Hematopoietic multipotent progenitor cell (in vitro differentiated cells): ENCODE measurements at places on chromosomes 12 and 14. TPM values are rescaled to one million over a fixed set of nuclear protein-coding genes. Genes with fewer than 3 reads are reported as not detected.
A peak's percentile ranks its signal among the peaks of the same experiment; 100 is the strongest.

DNA sequence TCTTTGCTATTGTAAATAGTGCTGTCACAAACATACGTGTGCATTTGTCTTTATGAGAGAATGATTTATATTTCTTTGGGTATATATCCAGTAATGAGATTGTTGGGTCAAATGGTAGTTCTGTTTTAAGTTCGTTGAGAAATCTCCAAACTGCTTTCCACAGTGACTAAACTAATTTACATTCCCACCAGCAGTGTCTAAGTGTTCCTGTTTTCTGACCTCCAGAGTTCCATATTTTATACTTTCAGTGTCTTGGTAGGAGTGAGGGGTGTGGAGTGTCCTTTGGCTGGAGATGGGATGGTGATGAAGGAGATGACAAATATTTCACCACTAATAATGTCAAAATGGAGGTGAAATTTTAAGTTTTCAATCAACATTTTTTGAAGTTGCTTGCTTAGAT, 86.4 kb downstream of the DACT1 start:
- DNase-seq: no peak

GRCh38 chr14:22577334-22577908, 11.6 kb downstream of the DAD1 start:
- no peak for DNase-seq

GRCh38 chr12:85568395-85569103, 267.7 kb downstream of the RASSF9 start:
- DNase-seq: no peak

DNA sequence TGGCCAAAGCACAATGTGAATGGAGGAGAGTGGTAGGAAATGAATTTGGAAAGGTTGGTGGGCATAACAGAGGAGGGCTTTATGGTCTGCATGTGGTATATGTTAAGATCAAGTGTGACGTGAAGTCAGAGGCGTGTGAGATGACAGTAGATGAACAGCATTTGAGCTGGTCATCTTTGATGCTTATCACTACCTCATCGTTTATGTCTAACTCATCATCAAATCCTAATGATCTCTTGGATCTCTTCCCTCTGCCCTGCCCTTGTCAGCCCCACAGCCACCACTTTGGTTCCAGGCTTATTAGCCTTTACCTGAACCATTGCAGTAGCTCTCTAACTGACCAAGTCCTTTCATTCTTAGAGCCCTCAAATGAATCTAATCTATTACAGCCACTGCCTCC, 132.5 kb downstream of the LLPH start:
- DNase-seq: no peak

DNA sequence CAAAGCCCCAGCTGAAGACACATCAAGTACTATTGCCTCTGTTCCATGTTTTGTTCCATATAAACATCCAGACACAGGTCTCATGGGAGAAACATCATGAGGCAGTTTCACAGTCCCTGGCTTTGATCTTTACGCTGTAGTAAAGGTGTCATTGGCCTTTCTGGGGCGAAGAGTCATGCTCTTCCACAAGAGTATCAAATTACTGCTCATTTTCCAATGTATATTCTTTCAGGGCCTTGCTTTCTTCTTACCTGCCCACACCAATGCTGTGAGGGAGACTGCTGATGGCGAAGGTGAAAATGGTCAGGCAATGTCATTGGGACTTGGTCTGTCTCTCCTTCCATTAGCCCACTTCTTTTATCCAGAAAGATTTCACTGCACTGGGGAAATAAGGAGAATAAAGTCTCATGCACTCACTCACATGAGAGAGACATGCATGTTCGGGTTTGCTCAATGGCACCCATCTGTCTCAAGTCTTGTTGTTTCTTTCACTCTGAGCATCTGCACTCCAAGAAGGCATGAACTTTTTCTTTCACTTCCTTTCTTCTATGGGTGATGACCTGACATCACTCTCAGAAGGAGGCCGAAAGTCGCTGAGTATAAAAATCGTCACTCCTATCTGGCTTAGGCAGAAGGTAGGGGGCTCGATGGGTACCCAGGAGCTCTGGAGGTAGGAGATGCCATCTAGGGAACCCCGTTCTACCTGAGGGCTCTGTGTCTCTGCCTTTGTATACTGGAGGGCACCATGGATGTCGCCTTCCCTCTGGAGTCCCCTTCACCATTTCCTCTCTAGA, 1.3 kb upstream of the JDP2 start:
- DNase-seq: no peak

HCAR3 gene
- under 0.01 TPM for total RNA-seq

ERGIC2 gene
- total RNA-seq: 16.4 TPM

DNA sequence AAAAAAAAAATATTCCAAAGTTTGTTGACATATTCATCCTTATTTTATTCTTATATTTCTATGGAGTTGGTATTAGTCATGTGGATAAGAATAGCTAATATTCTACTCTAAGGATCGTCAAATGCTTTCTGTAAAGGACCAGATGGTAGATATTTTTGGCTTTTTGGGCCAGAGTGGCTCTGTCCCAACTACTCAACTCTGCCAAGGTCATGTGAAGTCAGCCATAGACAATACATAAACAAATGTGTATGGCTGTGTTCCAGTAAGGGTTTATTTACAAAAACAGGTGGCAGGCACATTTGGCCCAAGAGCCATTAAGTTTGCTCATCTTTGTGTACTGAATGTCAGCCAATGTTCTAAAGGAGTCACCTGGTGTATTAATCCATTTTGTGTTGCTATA, 131.8 kb downstream of the TBX5 start:
- no peak for DNase-seq

FGF6 gene
- not detected for total RNA-seq

- no peak for DNase-seq
Observed at GRCh38 chr12:109763201-109763841, 49.7 kb downstream of the FAM222A start.

TAS2R50 gene
- total RNA-seq: 2.7 TPM

DNA sequence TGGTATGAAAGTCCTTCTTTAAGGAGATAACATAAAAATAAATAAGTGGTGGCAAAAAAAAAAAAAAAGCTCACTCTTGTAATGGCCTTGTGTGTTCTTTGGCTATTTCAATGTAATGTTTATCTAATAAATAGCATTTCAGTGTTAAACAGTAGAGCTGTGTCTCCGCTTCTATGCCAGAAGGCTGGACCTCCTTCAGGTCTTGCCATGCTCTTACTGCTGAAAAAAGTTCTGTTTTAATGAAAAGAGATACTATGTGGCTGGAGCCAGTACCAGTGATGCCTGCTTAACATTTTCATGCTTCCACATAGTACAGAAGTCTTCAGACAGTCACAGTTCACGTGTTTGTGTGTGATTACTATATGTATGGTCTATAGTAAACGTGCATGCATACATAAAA, 74.1 kb upstream of the PRICKLE1 start:
- DNase-seq: no peak

GRCh38 chr12:117334855-117335587, 26.4 kb downstream of the NOS1 start:
- no peak for DNase-seq

GRCh38 chr12:23950210-23950774, 822 bp upstream of the SOX5 start:
- DNase-seq: peak; percentile 5

DNA sequence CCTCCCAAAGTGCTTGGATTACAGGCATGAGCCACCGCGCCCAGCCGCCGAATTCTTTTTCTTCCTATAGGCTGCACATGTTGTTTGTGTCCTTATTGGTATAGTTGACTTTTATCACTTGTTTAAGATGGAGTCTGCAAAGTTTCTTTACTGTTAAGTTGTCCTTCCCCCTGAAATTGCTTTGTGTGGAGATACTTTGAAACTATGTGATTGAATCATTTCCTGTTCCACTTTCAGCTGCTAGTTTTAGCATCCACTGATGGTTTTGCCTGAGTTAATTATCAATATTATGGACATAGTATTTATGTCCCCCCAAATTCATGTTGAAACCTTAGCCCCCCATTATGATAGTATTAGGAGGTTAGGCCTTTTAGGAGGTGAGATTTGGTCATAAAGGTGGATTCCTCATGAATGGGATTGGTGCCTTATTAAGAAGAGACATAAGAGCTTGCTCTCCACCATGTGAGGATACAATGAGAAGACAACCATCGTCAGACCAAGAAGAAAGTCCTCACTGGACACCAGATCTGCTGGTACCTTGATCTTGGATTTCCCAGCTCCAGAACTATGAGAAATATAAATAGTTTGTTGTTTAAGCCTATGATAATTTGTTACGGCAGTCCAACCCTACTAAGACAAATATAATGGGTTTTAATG, 34.9 kb downstream of the PPHLN1 start:
- DNase-seq: no peak

DNA sequence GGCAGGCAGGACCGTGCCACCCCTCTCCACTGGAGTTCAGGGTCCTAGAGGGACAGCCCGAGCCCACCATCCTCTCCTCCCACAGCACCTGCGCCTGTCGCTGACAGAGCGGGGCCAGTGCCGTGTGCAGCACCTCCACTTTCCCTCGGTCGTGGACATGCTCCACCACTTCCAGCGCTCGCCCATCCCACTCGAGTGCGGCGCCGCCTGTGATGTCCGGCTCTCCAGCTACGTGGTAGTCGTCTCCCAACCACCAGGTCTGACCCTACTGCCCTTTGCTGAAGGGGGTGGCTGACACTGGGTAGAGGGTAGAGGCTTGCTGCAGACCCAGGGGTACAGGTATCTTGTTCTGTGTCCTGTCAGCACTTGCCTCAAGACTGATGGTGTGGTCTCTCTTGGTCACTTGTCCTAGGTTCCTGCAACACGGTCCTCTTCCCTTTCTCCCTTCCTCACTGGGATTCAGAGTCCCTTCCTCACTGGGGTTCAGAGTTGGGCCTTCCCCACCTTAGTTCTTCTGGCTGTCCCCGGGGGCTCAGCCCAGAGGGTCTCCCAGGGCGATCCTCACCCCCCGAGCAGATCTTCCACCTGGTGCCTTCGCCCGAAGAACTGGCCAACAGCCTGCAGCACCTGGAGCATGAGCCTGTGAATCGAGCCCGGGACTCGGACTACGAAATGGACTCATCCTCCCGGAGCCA, 42.0 kb downstream of the SH2B3 start:
- DNase-seq: no peak

CCDC88C gene
- 77.3 TPM for total RNA-seq

DNA sequence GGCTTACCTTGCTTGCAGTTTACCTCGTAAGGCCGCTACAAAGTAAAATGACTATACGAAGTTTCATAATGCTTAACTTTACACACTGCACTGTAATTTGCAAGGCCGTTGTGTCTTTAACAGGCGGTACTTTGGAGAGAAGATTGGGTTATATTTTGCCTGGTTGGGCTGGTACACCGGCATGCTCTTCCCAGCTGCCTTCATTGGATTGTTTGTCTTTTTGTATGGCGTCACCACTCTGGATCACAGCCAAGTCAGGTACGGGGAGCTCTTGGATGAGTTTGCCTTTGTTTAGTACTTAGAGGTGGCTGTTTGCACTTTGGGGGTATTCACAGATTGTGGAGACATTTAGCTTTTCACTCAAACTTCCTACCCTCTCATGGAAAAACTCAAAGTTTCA, 167.8 kb downstream of the SLC5A8 start:
- no peak for DNase-seq

DNA sequence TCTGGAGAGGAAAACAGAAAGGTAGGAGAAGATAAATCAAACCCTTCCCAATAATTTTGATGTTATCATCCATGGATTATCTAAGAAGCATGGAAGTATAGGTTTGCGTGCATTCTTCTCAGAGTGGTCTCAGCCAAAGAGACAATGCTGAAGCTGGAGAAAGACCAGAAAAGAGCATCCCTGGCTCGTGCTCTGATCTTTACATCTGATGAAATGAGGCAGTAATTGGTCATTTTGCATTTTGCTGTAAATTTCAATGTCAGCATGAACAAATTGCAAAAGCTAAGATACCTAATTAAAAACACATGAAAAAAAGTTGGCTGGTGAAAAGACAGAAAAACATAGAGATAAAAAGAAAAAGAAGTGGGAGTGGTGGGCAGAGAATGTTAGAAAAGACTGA, 252.4 kb downstream of the ITPR2 start:
- DNase-seq: no peak

DNA sequence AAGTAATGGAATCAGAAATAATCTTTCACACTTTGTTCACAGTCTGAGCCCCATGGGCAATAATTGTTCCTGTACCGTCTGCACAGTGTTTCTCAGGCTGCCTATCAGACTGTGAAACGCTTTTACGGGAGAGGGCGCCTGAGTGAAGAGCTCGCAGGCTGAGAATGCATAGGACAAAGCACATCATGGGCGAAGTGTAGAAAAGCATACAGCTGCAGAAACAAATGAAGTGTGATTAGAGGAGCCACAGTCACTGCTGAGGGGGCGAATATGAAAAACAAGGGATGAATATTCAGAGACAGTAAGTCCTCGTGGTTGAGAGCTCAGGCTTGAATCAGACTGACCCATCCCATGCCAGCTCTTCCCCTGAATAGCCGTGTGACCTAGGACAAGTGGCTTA, 438.4 kb upstream of the DCN start:
- no peak for DNase-seq

DNA sequence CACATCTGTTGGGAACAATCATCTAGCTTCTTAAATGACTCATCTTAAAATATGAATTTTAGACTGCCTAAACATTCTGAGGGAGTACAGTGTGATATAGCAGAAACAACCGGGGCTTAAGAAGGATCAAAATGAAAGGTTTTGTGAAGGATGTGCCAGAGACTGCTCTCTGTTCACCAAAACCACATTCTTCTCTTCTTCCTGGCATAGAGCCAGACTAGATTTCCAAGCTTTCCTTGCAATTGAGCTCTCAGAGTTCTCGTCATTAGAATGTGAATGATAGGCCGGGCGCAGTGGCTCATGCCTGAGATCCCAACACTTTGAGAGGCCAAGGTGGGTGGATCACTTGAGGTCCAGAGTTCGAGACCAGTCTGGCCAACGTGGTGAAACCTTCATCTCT, 94.5 kb downstream of the LRRIQ1 start:
- DNase-seq: no peak

DNA sequence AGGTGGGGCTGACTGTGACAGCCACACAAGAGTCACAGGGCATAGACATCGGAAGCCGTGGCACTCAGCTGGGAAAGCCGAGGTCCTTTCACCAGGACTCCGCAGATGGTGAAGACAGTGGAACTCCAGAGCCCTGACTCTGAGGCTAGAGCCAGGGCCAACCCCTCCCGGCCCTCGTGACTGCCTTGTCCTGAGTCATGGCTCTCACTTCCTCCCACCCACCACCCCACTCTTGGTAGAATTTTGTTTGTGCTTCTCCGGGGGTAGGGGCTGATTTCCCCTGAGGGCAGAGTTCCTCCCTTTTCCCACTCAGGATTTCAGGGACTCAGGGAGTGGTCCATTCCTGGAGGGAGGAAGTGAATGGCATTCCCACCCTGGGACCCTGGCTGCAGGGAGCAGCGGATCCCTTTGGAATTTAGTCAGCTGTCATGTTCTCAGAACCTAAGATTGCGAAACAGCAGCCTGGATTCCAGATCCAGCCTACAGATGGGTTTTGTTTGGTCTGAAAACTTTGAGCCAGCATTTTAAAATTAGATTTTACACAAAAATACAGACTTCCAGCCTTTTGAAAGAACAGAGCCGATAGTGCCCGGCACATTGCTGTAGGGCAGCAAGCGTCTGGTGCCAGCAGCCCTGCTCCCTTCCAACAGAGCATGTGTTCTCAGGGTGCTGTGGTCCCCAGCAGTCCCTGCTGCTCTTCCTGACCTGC, 50.7 kb downstream of the TPCN1 start:
- DNase-seq: no peak

SLC2A13 gene
- 4.0 TPM for total RNA-seq

VWF gene
- 13.5 TPM for total RNA-seq
